NCI-H187 treated with DMSO at 0.1 percent for 48 hours (cell line): ENCODE measurements at places on chromosomes 4 and X.

DNA sequence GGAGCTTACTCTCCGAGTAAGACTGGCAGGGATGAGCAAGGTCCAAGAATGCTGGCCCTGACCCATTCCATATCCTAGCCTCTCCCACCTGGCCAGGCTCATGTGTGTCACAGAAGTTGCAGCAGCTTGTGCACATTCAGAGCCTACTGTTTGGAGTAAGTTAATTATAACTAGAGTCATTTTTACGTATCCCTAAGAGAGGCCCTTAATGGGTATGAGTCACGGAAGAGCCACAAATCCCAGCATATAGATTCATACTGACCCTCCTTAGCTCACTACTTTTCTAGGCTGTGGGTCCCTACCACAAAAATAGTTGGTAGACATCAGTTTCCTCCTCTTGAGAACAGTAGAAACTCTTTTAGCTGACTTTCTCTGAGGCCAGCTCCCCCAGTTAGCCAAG lies 118.3 kb upstream of the FRG1 start:
- no peak for DNase-seq

DNA sequence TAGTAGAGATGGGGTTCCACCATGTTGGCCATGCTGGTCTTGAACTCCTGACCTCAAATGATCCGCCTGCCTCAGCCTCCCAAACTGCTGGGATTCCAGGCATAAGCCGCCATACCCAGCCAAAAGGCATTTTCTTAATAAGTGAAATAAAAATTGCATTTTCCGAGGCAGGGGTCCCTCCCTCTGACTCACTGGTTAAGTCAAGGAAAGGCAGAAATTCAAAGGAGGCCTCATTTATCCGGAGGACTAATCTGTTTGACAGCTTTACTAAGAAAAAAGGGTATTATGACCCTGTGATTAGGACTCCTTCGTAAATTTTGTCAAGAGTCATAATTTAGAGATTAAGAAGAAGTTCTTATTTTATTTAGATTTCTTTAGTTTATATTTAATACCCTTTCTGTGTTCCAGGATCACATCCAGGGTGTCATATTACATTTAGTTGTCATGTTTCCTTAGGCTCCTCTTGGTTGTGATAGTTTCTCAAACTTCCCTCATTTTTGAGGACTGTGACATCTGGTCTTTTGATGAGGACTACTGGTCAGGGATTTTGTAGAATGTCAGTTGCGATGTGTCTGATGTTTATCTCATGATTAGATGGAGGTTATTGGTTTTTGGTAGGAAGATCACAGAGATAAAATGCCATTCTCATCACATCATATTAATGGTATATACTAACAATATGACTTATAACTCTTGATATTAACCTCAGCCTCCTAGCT lies 753.7 kb upstream of the AMOT start:
- DNase-seq: no peak

GRCh38 chr4:134408897-134409296 lies 207.3 kb upstream of the PABPC4L start:
- DNase-seq: no peak

GRCh38 chr4:149841686-149842085 lies 26.0 kb upstream of the IQCM start:
- DNase-seq: no peak

- DNase-seq: no peak
These were observed 131.6 kb downstream of the BCOR start for GRCh38 chrX:39966176-39966575.

- no peak for DNase-seq
These were observed 30.6 kb upstream of the GTPBP6 start for GRCh38 chrX:349196-349595.

DNA sequence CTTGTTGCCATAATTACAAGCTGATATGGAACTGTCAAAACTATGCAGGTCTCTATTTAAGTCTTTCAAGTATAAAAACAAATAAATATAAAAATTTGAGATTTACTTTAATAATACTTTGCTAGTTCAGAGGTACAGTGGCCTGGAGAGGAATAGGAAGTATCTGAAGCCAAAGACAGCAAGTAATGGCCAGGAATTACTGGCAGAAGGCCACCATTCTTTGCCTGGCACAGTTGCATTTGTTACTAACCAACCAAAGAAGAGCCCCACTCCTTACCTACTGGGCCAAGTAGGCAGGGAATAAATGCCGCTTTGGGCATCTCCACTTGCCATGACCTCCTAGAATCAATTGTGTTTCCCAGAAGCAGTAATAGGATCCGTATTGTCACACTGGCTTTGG lies 13.8 kb upstream of the ADAMTS3 start:
- no peak for DNase-seq
